ENCODE measurements at places on chromosomes 16 and 17.
A peak's percentile ranks its signal among the peaks of the same experiment; 100 is the strongest.

GRCh38 chr17:59762049-59762823, 54.8 kb downstream of the VMP1 start:
- DNase-seq: peak; percentile 37

DNA sequence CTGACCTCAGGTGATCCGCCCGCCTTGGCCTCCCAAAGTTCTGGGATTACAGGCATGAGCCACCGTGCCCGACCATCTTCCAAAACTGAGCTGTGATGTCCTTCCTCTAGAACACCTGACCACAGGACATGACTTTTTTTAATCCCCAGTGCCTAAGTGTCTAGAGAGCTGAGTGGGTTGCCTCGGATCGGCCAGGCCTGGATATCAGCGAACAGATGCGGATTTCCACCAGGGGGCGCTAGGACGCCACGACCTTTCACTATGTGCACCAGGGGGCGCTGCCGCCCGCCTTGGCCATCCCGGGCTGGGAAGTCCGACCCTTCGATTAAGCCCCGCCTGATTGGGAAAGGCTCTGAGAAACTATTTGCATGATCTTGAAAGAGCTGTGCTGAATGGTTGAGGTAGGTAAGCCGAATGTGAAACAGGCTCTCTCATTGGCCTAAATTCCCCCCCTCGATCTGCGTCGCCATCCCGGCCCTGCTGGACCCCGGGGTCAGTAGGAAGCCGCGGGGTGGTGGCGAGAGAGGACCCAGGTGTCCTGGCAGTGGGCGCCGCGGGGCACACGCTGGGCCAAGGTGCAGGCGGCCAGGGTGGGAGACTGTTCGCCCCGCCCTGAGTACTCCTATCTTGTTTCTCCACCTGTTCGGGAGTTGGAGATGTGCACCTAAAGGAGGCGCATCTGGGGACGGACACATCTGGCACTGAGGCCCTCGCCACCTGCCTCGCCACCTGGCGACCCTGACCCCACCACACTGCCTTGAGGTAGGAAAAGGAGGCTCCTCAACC, at the start of gene ACBD4:
TSS of gene ACBD4 (plus strand) at position 496 of the 786 bp plus-strand sequence. CDS start 458 bp downstream, outside the sequence.
- peak; percentile 98 for DNase-seq

DNA sequence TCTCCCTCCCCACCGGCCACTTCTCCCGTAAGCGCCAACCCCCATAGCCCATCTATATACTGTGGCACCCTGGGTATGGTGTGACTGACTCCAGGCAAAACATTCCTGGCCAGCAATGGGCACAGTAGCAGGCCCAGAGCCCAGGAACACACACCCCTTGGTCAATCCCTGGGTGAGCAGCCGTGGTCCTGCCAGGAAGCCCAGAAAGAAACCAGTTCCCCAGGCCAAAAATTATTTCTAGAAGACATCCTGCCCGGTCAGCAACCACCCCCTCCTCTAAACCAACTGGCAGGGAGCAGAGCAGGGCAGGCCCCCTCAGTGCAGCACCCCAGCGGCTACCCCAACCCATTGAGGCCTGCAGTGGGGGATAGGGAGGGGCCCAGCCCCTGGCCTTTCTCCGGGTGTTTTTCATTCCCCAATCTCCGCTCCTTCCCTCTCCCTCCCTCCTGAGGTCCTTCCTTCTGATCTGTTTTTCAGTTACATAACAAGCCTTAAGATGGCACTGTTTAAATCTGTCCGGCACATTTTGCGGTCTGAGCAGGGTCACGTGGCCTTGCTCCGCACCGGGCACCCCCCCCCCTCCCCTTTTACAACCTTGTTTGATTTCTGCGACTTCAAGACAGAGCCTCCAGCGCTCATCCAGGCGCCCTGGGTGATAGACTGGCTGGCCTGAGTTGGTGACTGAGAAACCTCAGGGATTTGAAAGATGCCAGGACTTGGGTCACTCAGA, 2.0 kb downstream of the NPTX1 start:
- peak; percentile 54 for DNase-seq

DNA sequence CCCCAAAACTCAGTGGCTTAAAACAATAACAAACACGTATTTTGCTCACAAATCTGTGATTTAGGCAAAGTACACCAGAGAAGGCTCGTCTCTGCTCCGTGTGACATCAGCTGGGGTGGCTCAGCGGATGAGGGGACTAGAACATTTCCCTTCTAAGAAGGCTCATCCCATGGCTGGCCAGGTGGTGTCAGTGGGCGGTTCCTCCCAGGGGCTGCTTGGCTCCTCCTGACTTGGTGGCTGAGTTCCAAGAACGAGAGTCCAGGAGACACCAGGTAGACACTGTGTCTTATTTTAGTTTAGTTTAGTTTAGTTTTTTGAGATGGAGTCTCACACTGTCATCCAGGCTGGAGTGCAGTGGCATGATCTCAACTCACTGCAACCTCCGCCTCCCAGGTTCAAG, 5.6 kb upstream of the CHMP6 start:
- no peak for DNase-seq

- DNase-seq: no peak
Observed at GRCh38 chr16:15440852-15441251, 6.5 kb downstream of the BMERB1 start.

DNA sequence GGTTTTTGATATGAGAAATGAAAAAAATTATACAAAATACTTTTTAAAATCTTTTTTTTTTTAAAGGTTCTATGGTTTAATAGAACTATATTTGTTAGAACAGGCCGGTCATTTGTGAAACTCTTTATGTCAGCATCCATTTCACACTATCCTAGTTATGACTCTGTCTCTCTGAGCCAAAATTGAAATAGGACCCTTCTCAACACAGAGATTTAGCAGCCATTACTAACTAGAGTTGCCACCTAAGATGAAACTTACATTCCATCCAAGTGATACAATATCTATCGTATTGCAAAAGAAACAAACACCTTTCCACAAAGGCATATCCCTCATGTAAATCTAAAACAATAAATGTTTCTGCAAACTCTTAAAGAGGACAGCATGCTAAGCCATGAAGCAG, 249.8 kb downstream of the CDH11 start:
- no peak for DNase-seq

- DNase-seq: no peak
Observed at GRCh38 chr17:83014940-83015910, 64.2 kb upstream of the METRNL start.
